CD4-positive, alpha-beta T cell (primary cell): ENCODE measurements at places on chromosomes 4 and X. TPM values are rescaled to one million over a fixed set of nuclear protein-coding genes. Genes with fewer than 3 reads are reported as not detected.

The MAP3K15 gene
- not detected for total RNA-seq

- H3K27ac ChIP-seq, result no peak overlapping the region
- no peaks in the 10 kb centered on the region for H3K27me3 ChIP-seq
- H3K4me1 ChIP-seq, result no peaks in the 10 kb centered on the region
Observed at GRCh38 chr4:146514651-146515357, 6.9 kb downstream of the SLC10A7 start.

DNA sequence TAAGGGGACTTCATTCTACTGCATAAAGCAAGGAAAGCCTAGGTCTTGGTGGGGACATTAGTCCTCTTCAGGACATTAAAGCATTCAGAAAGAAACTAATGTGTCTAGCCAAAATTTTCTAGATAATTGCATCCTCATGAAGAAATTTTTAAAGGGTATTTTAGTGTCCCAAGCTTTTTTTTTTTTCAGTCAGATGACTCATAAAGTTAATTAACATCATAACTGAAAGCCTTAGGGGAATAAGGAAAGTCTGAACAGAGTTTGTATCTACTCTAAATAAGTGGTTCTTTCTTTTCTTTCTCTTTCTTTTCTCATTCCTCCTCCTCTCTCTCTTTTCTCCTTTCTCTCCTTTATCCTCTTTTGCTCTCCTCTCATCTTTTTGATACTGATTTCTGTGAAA, 202.4 kb downstream of the ADAMTS3 start:
- no peaks in the 10 kb centered on the region for H3K4me1 ChIP-seq
- DNase-seq, result no peak
- H3K27me3 ChIP-seq, result no peaks in the 10 kb centered on the region
- H3K36me3 ChIP-seq, result no peaks in the 10 kb centered on the region
- no peak overlapping the region for H3K27ac ChIP-seq
- H3K4me3 ChIP-seq, result no peak overlapping the region

DNA sequence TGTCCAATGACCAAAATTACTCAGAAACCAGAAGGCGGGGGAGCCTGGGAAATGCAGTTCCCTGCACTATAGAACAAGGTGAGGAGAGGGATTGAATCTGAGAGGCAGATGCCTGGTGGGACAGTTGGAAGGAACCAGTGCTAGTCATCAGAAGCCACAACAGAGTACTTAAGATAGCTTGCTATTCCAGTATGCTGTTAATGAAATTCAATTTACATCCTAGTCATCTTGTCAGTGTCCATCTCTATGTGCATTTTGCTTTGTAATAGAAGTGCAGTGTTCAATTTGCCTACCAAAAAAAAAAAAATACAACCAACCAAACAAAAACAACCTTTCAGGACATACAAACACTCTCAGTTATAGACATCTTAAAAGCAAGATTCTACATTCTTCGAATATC, 679.1 kb upstream of the CPEB2 start:
- no peaks in the 10 kb centered on the region for H3K4me1 ChIP-seq
- DNase-seq, result no peak
- H3K27ac ChIP-seq, result no peak overlapping the region
- H3K36me3 ChIP-seq, result no peaks in the 10 kb centered on the region
- H3K4me3 ChIP-seq, result no peak overlapping the region
